ENCODE measurements at places on chromosomes 12 and 14. TPM values are rescaled to one million over a fixed set of nuclear protein-coding genes. Genes with fewer than 3 reads are reported as not detected.

GRCh38 chr12:71556448-71556847, 107.2 kb downstream of the ZFC3H1 start:
- DNase-seq, result no peak

DNA sequence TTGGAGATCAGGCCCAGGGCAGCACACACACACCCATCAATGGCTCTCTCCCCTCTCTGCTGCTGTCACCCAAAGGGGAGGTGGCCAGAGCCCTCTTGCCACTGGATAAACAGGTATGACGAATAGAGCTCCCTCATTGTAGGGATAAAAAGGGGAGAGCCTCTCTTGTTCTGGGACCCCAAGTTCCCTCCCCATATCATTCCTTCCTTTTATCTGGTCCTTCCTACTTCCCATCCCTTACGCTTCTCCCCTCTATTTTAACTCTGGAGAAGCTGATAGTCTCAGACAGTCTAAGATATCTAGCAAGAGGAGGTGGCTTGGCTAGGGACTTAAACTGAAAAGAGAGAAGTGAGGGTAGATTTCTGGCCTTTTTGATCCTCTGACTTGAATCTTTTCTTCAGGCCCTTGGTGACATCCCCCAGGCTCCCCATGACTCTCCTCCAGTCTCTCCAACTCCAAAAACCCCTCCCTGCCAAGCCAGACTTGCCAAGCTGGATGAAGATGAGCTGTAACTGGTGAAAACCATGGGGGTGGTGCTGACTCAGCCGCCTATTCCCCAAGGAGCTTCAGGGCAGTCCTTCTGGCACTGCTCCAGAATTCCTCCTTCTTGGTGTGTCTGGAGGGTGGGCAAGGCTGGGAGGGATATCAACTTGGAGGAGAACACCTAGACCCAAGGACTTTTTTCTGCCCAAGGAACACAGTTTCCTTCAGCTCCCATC, 5.3 kb downstream of the ARHGEF25 start:
- no peak for DNase-seq

DNA sequence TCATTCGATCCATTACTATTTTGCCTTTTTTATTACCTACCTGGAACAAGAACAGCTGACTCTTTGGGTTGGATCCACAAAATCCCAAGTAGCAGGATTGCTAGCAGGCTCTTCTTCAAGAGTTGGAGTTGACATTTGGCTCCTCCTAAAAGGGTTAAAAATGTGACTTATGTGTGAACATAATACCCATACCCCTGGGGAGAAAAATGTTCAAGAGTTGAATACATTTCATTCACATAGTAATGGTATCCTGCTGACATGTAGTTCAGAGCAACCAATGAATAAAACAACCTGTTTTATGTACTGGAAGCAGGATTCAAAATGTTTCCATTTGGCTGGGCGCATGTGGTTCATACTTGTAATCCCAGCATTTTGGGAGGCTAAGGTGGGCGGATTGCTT, 264.7 kb downstream of the MED13L start:
- no peak for DNase-seq

- DNase-seq, result no peak
These were observed 128.8 kb upstream of the CLEC14A start for GRCh38 chr14:38384741-38385140.

- peak; percentile 99 for DNase-seq
These were observed 12.4 kb downstream of the CALM1 start for GRCh38 chr14:90409209-90409730.

GRCh38 chr12:5059358-5059757, 15.7 kb downstream of the KCNA5 start:
- DNase-seq, result no peak

Gene SERPINA10
- total RNA-seq, result not detected
